EH (cell line): ENCODE measurements at places on chromosomes 3 and 15.

DNA sequence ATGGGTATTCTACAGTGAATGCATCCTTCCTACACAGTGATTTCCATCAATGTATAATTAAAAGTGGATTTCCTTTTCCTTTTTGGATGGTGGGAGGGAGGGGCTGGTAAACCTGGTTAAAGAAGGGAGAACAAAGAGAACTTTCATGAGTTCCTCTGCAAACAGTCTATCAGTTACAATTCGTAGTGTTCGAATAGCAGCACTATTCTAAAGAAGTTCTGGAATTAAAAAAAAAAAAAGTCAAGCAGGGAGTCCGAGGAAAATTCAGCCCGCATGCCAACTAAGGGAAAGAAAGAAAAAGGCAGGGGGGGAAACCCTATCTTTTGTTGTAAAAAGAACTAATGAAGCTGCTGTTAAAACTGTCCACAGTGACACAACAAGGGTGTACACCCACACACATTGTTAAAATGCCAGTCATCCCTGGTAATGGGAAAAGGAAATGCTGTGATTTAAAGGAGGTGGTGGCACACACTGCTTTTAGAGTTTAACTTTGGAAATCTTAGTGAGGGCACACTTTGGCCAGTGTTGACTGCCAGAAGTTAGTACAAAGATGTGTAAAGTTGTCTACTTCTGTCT is 521.2 kb downstream of the ZIC1 start:
- peak; percentile 71 for DNase-seq

GRCh38 chr15:70044168-70044567 is 53.5 kb downstream of the TLE3 start:
- DNase-seq: no peak

DNA sequence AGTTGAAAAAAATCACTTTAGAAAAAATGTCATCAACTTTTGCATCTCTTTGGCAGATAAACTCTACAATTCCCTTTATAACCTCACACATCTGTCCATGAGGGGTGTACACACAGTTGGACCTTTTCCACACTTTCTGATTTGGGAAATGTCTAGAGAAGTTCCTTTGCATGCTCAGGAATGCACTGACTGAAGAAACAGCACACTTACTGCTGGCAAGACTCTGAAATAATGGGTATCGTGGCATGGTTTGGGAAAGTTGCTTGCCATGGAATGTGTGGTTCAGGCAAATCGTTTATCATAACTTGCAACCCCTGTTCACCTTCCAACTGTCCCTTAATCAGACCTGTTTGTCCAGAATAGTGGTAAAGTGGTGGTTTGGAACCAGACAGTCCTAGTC is 135.3 kb upstream of the TGFBR2 start:
- peak; percentile 62 for DNase-seq

GRCh38 chr15:69530991-69531664 is 78.5 kb downstream of the RPLP1 start:
- DNase-seq: no peak

DNA sequence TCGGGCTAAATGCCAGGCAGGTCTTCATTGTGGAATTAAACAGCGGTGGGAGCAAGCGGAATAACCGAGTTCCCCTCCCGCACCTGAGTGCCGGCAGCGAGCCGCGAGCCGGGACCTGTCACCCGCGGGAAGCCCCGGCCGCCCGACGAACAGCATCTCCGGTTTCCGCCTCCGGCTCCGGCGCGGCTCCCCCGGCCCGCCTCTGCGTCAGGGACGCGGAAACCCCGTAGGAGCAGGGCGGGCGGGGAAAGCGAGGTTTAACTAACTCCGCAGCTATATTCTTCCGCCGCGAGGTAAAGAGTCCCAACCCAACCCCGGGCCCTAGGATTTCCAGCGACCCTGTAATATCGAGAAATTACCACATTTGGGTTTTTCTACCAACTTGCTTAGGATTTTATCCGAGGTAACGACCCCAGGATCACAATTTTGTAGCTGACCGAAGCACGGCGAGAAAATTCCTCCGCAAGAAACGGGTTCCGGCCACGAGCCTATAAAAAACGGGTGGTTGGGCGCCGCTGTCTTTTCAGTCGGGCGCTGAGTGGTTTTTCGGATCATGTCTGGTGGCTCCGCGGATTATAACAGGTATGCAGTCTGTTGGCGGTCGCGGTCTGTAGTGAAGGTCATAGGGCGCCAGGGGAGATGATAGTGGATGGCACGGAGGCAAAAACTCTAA is at the start of gene EIF4A2:
EIF4A2 (plus strand) TSS at position 520 of the 673 bp plus-strand sequence; CDS start at position 554, 34 bp downstream.
- DNase-seq: peak; percentile 87

DNA sequence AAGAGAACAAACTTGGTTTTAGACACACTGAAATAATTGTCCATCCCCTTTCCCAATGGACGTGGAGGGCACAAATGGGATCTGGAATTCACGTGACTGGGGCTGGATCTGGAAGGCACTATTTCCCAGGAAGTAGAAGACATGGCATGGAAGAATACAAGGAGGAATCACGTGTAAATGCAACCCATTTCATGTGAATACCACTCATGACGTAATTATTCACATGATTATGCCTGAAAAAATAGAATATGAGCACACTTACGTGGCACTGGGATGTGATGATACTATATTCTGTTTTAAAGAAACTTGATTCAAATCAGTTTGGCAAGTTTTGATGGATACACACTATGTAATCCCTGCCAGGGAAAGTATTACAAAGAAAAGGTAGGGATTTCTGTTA is 477.3 kb downstream of the GABRG3 start:
- no peak for DNase-seq

- DNase-seq: no peak
These were observed 9.5 kb downstream of the ADAMTS17 start for GRCh38 chr15:100332231-100332630.

DNA sequence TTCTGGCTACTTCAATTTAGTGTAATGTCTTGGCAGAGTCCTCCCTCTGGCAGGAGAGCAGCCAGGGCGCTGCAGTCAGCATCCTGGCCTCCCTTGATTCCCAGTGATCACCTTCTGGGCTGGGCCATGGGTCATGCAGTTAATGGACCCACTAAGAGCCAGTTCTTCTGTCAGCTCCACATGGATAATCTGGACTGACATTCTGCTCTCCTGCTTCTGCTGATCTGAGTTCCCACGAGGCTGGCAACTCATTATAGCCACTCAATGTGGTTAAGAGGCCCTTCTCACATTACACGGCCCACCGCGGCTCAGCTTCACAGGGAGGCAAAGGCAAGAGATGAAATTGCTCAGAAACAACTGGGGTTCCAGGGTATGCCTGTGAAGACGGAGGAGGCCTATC is 94.0 kb downstream of the WDR76 start:
- DNase-seq: peak; percentile 43

DNA sequence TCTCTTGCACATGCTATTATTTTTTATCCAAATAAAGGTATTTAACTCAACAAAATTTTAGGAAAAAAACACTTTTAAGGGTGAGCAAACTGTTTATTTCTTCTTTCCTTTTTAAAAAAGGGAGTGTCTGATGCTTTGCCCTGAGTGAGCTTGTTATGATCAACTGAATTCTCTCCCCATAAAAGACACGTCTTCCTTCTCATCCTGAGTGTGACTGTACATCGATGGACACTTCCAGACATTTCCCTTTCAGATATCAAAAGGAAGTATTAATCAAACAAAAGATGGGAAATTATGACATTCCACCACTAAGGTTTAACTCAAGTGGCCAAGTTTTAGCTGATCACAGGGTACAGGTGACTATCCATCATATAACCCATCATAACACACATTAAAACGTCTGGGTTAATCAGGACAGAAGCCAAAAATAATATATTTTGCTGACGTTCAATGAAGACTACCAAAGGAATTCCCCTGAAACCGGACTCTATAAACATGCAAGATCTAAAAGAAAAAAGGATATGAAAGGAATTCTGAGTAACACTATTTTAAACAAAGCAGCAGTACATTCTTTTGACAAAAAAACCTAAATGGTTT is 354.8 kb downstream of the MECOM start:
- DNase-seq: no peak

DNA sequence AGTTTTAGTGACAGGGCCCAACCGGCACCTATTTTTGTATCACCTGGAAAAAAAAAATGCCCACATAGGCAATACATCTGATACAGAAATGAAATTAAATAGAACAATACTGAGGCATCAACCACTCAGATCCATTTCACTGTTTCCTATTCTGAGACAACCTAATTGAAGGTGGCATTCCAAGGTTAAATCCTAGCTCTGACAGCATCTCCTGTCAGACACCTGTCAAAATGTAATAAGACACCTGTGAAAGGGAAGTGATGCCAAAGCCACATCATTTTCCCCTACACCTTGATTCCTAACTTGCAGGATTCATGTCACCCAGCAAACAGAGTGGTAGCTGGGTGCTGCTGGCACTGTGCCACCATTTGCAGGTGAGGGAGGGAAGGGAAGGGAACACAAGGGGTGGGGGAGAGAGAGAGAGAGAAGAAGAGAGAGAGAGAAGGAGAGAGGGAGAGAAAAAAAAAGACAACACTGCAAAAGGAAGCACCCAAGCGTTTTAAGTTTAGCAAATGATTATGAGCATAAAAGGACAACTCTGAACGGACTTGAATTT is 1044.6 kb upstream of the CFAP20DC start:
- DNase-seq: no peak

DNA sequence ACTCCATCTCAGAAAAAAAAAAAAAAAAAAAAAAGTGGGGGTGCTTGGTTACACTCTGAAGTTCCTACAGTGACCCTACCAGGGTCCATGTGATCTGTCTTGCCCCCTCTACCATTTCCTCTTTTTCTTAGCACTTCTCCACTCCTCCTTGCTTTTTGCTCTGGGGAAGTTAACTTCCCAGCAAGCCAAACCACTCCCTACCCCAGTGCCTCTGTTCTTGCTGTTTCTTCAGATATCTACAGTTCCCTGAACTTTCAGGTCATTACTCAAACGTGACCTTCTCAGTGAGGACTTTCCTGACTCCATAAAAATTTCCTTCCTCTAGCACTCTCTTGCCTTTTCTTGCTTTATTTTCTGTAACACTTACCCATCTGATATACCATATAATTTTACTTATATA is 61.1 kb upstream of the GCNT3 start:
- DNase-seq: no peak

- DNase-seq: no peak
These were observed 8.6 kb upstream of the TIPIN start for GRCh38 chr15:66364944-66365528.

DNA sequence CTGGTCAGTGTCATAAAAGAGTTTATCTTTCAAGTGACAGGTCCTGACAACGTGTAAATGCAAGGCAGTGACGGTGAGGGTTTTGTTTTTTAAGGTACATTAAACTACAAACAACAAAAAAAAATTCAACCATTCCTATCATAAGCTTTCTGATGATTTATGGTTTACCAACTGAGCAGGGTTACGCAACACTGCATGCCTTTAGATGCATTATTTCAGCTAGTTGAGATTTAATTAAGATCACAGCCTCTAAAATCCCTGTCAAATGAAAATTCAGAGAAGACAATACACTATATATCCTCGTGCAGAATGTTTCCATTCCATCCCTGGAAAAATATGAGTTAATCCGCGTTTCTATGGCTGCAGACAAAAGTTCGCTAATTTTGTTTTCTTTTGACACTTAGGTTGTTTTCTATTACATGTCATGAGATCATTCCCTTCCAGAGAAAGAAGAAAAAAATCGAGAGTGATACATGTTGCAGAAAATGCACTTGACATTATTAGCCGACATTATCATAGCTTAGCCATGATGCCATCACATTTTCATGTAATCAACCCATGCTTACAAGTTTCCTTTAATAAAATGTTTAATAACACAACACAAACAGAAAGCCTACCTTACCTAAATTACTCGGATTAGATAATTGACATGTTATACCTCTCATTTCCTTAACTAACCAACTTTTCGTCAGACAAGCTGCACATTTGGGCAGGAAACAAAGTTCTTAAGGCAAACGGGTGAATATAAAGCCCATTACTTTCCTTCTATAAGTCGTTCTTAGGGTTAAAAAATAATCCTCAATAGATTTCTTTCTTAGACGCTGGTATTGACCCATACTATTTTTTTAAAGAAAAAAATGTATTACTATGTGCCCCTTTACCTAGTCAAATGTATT is 521.2 kb downstream of the FOXP1 start:
- DNase-seq: peak; percentile 48

- DNase-seq: no peak
These were observed 357 bp downstream of the KIAA1143 start for GRCh38 chr3:44761101-44761423.

- DNase-seq: no peak
These were observed 311.4 kb downstream of the UNC13C start for GRCh38 chr15:54289590-54290136.

- no peak for DNase-seq
These were observed 55.8 kb upstream of the ZBTB38 start for GRCh38 chr3:141312354-141313092.

- DNase-seq: no peak
These were observed 528.4 kb upstream of the RGMA start for GRCh38 chr15:93617443-93617842.

DNA sequence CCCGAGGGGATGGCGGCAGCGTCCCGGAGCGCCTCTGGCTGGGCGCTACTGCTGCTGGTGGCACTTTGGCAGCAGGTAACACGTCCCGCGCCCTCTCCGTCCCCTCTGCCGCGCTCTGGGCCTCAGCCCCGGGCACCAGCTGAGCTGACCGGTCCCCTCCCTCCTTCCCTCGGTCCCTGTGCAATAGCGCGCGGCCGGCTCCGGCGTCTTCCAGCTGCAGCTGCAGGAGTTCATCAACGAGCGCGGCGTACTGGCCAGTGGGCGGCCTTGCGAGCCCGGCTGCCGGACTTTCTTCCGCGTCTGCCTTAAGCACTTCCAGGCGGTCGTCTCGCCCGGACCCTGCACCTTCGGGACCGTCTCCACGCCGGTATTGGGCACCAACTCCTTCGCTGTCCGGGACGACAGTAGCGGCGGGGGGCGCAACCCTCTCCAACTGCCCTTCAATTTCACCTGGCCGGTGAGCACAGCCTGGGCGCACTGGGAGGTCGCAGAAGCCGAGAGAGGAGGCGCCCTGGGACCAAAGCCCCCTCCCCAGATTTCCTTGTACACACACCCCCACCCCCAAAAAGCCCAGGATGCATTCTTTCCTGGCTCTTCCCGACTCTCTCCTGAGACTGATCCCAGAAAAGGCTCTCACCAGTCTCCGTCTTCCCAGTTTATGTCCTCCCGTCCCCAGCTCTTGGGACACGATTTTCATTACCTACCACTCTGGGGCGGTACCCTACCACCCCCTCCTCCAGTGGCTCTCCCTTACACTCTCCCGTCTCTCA is 705 bp downstream of the DLL4 start:
- peak; percentile 66 for DNase-seq

GRCh38 chr15:66294932-66295235 is 1.5 kb downstream of the DIS3L start:
- peak; percentile 54 for DNase-seq

DNA sequence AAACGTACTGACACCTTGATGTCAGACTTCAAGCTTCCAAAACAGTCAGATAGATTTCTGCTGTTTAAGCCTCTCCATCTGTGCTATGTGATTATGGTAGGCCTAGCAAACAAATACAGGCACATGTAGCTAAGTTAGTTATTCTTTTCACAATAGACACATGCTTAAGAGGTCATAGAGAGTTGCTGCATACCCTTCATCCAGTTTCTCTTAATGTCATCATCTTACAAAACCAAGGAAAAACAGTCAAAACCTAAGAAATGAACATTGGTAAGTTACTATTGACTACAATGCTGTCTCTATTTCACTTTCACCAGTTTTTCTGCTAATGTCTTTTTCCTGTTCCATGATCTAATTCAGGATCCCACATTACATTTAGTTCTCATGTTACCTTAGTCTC is 946.8 kb downstream of the TUSC7 start:
- DNase-seq: no peak

GRCh38 chr3:179463319-179463718 is 12.0 kb upstream of the GNB4 start:
- DNase-seq: no peak
